ENCODE measurements at places on chromosomes 7 and 10.
A peak's percentile ranks its signal among the peaks of the same experiment; 100 is the strongest.

DNA sequence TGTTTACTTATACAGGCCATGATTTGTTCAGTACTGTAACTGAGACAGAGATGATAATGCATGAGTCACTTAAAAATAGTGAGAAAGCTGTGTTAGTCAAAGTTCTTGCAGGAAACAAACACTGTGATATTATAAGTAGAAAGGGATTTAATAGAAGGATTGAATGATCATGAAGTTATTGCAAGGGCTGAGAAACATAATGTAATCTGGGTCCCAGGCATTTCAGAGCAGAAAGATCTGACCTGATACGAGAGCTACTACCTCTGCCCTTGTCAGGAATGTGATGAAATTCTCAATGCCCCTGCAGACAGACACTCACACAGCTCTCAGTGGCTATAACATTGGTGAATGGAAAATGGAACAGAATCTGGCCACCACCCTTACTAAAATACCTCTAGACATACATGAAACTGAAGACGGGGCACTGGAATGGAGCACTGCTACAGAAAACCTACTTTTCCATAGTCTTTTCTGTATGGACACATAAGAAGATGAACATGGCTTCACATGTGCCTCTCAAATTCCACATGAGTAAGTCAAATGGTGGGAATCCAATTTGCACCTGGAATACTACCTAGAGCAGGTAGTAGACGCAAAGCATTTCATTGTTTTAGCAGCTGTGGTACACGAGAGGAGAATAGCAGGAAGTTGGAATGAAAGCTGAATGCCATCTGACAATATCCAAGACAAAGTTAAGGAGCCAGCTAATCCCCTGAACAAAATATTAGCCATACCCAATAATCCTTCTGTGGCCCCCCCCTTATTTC, 19.1 kb upstream of the VWDE start:
- DNase-seq: no peak

DNA sequence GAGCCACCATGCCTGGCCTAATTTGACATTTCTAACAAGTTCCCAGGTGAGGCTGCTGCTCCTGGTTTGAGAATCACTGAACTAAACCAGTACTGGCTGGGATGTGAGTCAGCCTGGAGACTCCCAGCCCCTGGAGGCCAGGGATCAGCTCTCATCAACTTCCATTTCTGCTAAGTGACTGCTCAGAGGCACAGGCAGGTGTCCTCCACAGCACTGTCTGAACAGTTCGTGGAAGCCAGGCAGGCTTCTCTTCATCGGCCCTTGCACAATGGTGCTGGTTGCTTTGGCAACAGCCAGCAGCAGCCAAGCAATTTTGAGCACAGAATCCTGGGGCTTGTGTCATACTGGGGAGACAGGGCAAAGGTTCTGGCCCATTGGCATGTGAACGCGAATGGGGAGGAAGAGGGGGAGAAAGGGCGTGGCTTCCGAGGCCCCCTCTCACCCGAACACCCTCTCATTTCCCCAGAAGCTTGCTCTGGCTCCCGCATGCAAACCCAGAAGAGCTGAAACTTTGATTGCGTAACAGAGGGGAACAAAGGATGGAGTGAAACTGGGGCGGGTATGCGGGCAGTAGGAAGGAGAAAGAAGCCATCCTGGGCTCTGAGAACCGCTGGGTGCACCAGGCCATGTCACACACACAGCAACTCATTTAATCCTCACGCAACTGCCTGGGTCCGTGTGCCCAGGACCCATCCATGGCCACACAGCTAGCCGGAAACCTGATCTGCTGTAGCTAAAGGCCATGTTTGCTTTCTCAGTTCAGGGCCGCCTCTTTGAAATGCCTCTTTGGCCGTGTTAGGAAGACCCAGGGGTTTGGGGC, 9.0 kb upstream of the POR start:
- no peak for DNase-seq

GRCh38 chr10:87928996-87929395, 65.6 kb downstream of the PTEN start:
- DNase-seq: no peak

GRCh38 chr7:90178166-90178565, 23.9 kb downstream of the STEAP1 start:
- DNase-seq: no peak

DNA sequence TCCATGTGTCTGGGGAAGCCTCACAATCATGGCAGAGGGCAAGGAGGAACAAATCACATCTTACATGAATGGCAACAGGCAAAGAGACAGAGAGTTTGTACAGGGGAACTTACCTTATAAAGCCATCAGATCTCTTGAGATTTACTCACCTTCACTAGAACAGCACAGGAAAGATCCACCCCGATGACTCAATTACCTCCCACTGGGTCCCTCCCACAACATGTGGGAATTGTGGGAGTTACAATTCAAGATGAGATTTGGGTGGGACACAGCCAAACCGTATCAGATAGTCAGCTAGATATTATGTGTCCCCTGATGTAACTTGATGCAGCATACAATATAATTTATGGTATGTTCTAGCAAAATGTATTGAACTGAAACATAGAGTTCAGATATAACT, 14.1 kb upstream of the CEP41 start:
- DNase-seq: no peak

GRCh38 chr7:105454921-105455320, 66.2 kb upstream of the SRPK2 start:
- DNase-seq: no peak

DNA sequence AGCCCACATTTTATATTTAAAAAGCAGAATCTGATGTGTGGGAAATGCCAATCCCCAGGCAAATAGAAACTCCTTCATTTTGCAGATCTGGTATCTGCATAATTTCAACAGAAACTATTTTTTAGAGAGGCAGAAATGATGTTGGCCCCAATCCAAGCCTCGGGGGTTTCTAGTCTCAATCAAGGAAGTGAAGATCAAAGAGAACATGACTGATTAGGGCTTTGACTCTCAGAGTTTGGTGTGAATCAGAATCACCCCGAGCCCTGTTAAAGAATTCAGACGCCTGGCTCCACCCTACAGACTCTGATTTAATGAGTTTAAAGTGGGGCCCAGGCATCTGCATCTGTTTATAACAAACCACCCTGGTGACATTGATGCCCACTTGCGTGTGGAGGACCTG, 36.7 kb upstream of the UBE2H start:
- DNase-seq: no peak

- DNase-seq: no peak
Measured at GRCh38 chr10:17138460-17139042, 8.9 kb upstream of the CUBN start.

GRCh38 chr7:27133409-27134231, 3.1 kb upstream of the HOXA4 start:
- no peak for DNase-seq

DNA sequence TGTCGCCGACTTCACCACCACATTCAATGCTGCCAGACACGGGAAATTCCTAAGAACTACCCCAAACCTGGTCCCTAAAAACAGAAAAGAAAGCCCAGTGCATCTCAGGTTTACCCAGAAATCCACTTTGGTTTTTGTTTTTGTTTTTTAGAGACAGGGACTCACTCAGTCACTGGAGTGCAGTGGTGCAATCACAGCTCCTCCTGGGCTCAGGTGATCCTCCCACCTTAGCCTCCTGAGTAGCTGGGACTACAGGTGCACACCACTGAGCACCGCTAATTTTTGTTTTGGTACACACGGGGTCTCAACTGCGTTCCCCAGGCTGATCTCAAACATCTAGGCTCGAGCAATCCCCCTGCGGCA, 22.8 kb downstream of the MAD1L1 start:
- DNase-seq: no peak

DNA sequence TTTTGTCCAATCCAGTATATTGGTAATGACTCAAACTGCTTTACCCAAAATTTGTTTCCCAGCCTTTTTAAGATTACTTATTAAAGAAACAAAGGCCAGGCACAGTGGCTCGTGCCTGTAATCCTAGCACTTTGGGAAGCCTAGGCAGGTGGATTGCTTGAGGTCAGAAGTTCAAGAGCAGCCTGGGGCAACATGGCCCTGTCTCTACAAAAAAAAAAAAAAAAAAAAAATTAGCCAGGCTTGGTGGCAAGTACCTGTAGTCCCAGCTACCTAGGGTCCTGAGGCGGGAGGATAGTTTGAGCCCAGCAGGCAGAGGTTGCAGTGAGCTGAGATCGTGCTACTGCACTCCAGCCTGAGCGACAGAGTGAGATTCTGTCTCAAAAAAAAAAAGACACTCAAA, 7.0 kb upstream of the ARHGAP12 start:
- no peak for DNase-seq

DNA sequence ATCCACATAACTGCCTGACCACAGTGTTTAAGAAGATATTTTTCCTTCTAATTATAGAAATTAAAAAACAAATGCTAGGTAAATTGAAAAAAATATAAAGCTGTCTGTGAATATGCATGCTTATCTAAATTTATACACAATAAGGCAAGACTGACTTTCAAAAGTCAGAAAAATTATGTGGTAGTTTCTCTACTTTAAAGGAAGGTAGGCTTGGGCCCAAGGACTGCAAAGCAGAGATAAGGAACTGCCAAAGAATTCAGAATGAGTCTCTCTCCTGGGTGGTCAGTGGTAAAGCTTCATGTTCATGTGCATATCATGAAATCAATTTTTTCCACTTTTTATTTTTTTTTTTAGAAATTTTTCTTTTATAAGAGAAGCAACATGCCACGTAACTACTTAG, 998.6 kb downstream of the REEP3 start:
- no peak for DNase-seq

DNA sequence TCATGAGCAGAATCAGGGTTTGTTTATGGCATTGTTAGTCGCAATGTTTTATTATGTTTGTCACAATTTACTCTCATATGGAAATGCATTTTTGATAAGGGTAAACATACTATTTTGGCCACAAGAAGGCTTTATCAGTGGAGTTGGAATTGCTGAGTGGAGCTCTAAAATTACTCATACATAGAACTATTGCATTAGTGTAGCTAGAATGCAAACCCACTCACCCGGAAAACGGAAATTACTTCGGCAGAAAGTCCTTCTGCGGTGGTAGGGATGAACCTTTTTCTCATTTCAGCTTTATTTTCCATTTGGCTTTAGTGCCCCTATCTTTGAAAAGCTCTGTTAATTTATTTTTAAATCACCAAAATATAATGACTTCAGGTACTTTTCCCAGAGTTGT, 42.8 kb upstream of the NPY start:
- no peak for DNase-seq

GRCh38 chr7:66250711-66251110, 45.6 kb downstream of the TPST1 start:
- no peak for DNase-seq

- no peak for DNase-seq
Measured at GRCh38 chr10:63833411-63834060, 312.3 kb downstream of the REEP3 start.

- DNase-seq: no peak
Measured at GRCh38 chr7:157529768-157530560, 193.2 kb downstream of the DNAJB6 start.

DNA sequence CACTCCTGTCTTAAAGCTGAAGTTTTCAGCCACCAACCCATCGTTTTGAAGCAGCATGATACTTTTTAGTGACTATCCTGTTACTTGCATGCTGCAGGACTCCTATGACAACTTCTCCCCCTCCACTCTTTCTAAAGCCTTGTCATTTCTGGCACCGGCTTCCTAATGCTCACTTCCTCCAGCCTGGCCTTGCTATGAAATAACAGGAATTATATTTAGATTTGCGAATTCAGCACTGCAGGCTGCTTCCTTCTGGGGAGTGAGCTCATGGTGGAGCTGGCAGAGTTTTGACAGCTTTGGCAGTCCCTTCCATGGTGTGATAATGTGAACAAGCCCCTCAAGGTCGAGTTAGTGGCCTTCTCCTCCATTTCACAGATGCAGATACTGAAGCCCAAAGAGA, 13.4 kb downstream of the BLNK start:
- DNase-seq: no peak

GRCh38 chr7:1844336-1844950, 174.4 kb downstream of the ELFN1 start:
- DNase-seq: no peak

- DNase-seq: no peak
Measured at GRCh38 chr7:51035716-51036115, 253.0 kb upstream of the GRB10 start.

DNA sequence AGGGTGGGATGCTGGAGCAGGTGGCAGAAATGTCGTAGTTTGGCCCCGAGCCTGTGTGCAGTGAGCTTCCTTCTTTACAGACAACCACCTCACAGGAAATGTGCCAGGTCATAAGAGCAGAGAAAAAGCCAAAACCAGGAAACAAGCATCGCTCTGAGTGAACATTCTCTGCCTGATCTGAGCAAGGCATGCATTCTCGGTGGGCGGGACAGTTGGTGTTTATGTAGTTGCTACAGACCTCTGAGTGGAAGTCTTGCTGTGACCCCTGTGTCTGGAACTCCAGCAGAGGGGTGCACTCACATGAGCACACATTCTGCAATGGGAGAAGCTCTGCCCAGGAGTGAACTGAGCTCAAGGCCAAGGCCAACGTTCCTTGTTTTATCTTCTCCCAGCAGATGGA, 230.1 kb downstream of the TCERG1L start:
- DNase-seq: no peak

DNA sequence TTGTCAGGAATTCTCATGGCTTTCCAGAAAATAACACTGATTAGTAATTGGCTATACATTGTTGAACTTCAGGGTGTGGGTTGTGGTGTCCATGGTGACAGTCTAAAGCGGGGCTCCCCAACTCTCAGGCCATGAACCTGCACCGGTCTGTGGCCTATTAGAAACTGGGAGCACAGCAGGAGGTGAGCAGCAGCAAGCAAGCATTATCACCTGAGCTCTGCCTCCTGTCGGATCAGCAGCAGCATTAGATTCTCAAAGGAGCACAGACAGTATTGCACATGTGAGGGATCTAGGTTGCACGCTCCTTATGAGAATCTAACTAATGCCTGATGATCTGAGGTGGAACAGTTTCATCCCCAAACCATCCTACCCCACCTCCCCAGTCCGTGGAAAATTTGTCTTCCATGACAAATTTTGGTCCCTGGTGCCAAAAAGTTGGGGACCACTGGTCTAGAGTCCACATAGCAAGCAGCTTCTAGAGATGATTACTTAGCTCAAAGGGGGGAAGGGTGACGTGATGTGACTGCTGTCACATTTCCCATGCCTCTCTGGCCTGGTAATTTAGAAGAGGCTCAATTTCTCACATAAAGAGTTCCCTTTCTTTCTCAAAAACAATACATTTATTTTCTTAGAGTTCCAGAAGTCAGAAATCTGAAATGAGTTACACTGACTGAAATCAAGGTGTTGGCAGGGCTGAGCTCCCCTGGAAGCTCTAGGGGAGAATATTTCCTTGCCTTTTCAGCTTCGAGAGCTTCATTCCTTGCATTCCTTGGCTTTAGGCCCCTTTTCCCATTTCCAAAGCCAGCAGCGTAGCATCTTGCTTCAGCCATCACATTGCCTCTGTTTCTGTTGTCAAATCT, 17.6 kb upstream of the FAM221A start:
- DNase-seq: peak; percentile 61

Data from NT2/D1 (cell line).